ENCODE measurements at places on chromosomes 7 and 10.

DNA sequence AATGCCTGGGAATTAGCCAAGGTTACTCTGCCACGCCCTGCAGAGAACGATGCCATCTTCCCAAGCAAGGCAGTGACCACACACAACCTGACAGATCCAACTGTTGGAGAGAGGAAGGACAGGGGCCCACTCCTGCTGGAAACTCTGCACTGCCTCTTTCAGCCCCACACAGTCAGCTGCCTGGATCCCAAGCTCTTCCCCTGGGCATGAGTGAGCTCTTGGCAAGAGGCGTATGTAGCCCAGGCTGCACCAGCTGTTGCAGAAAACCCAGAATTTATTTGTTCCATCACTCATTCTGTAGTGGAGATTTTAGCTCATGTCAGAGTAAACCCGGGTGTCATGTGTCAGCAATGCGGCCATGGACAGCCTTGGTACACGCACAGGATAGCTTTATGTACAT, 135.1 kb upstream of the TRIM24 start:
- peak; percentile 36 for DNase-seq

- peak; percentile 48 for DNase-seq
Observed at GRCh38 chr10:83881661-83882060, 257.6 kb upstream of the GHITM start.

- no peak for DNase-seq
Observed at GRCh38 chr10:88318803-88319202, 264.3 kb downstream of the RNLS start.

DNA sequence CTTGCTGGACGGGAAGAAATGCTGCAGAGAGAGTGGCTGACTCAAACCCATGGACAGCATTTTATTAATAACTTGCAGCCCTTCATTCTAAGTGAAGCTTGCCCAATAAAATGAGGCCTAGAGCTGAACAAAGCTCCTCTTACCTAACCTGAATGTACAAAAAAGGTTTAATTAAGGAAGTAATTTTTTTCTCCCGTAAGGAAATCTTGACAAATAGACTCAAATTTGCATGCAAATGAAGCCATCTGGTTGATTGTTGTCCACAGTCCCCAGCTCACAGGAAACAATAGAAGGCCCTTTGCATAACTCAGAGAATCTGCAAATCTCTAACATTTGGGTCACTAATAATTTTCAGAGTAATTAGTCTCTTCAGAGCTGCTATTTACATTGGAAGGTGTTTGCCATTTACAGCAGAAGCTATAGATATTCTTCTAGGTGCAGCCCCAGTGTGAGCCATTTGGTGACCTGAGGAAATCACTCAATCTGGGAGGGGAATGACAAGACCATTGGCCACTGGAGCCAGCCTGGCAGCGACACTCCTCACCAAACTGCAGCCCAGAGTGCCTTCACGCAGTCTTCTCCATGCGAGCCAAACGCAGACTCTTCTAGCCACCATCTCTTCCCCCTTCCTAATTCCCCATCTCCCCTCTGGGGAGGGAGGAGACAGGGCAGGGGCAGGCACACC, 483.0 kb upstream of the C7orf33 start:
- DNase-seq, result no peak

GRCh38 chr7:3150027-3150426, 106.4 kb upstream of the CARD11 start:
- DNase-seq, result no peak
